ENCODE measurements at places on chromosomes 6 and 20. TPM values are rescaled to one million over a fixed set of nuclear protein-coding genes. Genes with fewer than 3 reads are reported as not detected.

Gene SIRPB2
- total RNA-seq = 4.9 TPM

DNA sequence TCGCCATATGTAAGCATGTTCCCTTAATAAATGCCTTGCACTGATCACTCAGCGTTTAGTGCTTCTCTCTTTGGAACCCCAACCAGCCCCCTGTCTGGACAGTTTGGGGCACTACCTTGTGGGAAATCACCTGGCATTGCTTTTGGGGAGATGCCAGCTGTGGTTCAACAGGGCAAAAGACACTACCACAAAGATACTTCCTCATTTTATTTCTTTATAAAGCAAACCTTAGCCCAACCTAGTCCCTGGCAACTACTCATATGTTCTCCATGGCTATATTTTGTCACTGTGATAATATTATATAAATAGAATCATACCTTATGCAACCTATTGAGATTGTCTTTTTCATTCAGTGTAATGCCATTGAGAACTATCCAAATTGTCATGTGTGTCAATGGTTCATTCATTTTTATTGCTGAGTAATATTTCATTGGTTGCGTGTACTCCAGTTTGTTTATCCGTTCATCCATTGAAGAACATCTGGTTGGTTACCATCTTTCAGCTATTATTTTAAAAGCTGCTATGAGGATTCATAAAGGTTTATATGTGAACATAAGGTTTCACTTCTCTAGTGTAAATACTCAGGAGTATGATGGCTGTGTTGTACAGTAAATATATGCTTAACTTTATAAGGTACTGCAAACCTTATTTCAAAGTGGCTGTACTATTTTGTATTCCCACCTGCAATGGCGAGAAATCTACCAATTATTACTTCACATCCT, 114.8 kb downstream of the MOXD1 start:
- DNase-seq = no peak

GRCh38 chr20:59002388-59002787, 4.7 kb downstream of the CTSZ start:
- no peak for DNase-seq

- DNase-seq = no peak
Measured at GRCh38 chr6:50829898-50830444, 11.3 kb downstream of the TFAP2B start.

- no peak for DNase-seq
Measured at GRCh38 chr6:26202201-26202611, 115.0 kb downstream of the HFE start.

DNA sequence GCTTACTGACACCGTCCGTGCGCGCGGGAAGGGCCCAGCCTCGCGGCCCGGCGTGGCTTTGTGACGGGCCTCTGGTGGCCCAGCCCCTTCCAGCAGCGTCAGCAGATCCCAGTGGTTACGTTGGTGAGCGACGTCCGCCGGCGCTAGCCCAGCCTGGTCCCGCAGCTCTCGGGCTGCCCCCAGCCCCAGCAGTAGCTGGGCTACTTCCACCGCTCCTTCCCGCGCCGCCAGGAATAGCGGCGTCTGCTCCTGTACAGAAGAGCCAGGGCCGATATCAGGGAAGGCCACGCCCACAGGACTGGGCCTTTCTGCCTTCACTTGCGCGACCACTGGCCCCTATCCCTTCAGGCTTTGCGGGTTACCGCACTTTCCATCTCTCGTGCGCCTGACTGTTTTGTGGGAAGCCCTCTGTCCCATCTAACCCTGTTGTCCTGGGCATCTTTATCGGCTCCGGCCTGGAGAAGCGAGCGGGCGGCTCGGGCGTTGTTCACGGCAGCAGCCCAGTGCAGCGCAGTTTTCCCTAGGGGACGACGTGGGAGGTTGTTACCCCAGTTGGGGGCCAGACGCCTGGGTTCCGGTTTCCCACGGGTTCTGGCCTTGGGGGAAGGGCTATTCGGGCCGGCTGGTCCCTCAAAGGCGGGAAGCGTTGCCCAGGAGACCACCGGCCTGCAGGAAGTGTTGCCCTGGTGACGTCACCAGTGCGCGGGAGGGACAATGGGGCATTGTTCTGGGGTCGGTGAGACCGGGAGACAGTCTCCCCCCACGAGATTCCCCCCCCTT, 3.6 kb upstream of the GPSM3 start:
- DNase-seq = peak; percentile 98

DNA sequence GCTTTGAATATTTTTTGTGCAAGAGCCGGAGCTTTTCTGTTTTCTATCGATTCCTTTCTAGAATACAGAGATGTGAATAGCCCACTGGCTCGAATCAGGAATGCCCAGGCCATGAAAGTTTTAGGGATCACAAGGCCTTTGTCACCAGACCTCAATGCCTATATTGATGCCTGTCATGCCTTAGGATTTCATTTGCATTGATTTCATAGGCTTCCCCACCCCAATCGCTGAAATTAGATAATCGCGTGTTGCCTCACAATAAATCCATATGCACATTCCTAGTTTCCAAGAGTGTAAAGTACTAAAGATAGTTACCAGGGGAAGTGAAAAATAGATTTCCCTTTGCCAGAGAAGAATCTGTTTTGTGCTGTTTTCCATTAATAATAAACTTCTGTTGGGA, 150.8 kb downstream of the SASH1 start:
- no peak for DNase-seq

DNA sequence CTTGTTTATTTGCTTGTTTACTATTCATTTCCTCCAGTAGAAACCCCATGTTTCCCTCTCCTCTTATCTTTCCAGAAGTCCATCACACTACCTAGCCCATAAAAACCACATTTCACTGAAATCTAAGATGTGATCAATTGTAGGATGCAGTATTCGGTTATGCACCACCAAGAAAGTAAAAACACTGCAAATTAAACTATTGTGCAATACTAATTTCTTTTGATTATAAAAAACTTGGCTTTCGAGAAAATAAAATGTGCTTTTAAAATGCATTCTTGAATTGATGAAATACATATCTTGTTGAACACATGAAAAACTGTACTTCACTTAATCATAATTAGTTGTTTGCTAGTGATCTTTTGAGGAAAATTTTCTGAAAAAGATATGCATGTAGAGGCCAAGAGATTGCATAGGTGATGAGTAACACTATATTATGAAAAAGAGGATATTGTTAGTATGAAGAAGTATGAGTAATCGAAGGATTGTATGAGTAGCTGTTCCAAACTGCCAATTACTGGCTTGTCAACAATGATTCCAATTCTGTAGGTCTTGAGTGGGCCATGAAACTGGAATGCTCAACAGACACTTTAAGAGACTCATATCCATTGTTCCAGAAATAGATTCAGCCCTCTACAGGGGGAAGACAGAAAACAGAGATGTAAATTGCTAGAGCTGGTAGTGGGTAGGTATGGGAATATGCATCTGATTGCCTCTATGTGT, 79.7 kb downstream of the RNF217 start:
- DNase-seq = no peak

DNA sequence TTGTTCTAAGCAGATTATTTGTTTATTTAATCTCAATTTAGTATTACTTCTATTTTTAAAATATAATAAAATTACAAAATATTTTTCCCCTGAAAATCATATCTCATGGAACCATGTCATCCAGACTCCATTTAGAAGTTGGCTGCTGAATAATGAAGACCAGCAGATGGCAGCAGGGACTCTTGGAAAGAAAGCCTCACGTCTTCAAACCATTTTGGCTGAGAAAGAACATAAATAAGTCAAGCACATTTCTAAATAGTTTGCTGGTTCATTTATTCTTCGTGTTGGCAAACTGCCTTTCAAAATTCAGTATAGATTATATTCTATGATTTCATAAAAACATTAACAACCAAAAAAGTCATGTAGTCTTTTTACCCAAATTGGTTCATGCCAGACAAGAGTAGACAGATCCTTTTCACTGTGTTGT, 71.7 kb downstream of the RCAN2 start:
- DNase-seq = no peak

GRCh38 chr20:56442389-56443365, 25.8 kb upstream of the RTF2 start:
- no peak for DNase-seq

DNA sequence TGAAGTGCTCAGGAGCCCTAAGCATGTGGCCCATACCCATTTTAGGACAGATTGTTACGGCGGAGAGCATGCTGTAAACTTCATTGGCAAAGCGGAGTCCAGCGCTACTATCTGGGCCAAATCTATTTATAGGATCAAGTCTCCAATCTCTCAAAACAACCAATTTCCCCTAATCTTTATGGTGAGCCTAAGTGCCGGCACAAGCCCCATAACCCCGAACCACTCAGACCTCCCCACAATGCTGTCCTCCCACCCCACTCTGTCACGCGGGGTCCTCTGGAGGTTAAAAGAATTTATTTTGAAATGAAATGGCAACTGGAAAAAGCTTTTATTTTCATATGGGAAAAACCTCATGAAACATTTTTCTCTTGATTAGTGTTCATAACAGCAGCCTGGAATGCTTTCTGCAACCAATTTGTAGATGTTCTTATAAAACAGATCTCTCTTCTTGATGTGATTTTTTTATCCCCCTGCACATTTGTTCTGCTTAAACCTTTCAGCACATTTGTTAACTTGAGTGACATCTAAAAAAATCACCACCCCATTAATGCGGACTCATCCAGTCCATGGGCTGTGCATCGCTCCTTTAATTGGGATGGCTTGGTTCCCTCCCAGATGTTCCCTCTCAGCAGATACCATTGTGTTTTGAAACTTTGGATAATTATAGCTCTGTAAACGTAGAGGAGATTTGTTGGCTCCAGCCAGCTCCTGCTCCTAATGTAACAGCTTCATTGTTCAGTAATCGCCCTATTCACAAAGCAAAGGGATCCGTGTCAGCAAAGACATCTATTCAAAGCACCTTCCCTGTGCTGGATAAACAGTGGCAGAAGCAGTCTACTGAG, 323.6 kb downstream of the CD83 start:
- no peak for DNase-seq

DNA sequence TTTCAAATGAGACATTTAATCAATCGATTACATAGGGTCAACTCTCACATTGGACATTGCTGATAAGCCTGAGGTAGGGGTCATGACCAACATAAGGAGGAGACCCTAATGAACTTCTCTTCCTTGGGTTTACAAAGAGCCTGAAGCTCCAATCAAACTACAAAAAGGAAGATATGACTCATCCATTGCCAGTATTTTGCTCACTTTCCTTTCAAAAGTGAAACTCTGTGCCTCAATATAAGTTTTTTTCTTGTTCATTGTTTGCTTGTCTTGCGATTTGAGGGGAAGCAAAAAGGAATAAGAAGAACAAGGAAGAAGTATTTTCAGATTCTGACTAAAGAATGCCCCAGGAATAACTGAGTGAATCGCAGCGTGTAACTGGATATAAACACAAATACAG, 38.8 kb upstream of the KHDRBS2 start:
- no peak for DNase-seq

- DNase-seq = no peak
Measured at GRCh38 chr6:137952247-137952646, 85.2 kb downstream of the TNFAIP3 start.

DNA sequence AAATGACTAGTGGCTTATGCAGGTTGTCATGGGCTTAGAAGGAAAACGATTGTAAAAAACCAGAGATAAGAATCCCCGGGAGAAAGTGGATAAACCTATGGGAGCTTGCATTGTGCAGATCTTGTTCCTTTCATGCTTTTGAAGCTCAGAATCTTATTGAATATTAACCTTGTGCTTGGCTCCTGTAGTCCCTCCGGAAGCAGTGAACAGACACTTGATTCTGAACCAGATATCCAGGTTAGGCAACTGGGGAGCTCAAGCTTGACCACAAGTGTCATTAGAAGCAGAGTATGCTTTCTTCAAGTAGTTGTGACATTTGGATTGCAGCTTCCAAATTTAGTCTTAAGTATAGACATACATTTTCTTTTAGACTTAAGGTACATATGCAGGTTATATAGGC, 212.6 kb upstream of the MOCS1 start:
- no peak for DNase-seq

Gene MRPL18
- 67.7 TPM for total RNA-seq

Gene RNF182
- 0.44 TPM for total RNA-seq

Gene NDRG3
- total RNA-seq = 40.7 TPM

DNA sequence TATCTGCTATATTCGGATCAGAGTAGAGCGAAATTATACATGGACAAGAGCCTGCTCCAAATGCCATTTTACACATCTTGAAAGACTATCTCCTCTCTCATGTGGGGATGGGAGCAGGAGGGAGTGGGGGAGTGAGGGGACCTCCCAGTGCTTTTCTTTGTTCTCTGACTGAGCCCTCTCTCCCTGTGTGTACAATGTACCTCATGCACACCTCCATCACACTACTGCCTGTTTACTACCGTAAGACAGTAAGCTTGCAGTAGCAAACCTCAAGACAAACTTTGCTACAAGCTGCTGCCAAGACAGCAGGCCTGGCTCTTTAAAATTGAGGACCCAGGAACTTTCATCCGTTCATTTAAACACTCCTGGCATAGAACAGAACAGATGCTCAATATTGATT, 7.2 kb downstream of the NHSL1 start:
- no peak for DNase-seq

DNA sequence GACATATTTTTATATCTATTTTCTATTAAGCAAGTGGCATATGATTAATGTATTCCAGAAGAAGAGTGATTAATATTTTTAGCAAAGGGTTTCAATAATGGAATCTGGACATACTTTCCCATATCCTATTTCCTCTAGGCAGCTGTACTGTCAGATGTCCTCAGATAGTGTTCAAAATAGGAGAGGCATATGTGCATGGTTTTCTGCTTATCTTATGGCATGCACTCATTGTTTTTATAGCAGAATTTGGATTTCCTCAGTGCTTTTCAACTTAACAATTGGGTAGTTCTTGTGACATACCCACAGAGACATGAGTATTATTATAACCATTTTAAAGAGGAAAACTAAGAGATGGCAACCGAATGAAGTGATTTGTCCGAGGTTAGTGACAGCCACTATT, 12.6 kb upstream of the SLC17A5 start:
- no peak for DNase-seq

- DNase-seq = peak; percentile 97
Measured at GRCh38 chr6:56693246-56693607, 50.5 kb upstream of the DST start.

Gene BPIFA1
- total RNA-seq = not detected

GRCh38 chr20:17615645-17616479, 46.0 kb downstream of the DSTN start:
- peak; percentile 62 for DNase-seq

All from right cardiac atrium (tissue), 5 donors.